ENCODE measurements at places on chromosomes 4 and X.
A peak's percentile ranks its signal among the peaks of the same experiment; 100 is the strongest.

- DNase-seq, result no peak
Observed at GRCh38 chrX:78476701-78477100, 149.3 kb upstream of the CYSLTR1 start.

- DNase-seq, result no peak
Observed at GRCh38 chr4:94995684-94996394, 238.1 kb downstream of the BMPR1B start.

DNA sequence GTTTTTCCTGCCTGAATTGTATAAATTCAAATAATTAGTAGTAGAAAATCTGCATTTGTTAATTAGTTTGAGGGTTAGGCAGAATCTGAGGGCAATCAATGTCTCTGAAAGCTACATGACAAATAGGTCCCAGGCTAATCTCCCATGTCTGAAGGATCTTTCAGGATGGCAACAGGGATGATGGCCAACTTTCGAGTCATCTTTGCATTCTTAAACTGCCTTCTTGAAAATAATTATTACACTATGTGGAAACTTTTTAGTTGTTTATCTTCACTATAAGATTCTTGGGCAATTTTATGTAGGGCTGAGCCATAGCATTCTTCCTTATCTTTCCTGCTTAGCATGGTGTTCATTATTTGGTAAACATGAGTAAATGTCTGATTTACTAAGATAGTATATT lies 490.3 kb upstream of the EPHA5 start:
- DNase-seq, result no peak

DNA sequence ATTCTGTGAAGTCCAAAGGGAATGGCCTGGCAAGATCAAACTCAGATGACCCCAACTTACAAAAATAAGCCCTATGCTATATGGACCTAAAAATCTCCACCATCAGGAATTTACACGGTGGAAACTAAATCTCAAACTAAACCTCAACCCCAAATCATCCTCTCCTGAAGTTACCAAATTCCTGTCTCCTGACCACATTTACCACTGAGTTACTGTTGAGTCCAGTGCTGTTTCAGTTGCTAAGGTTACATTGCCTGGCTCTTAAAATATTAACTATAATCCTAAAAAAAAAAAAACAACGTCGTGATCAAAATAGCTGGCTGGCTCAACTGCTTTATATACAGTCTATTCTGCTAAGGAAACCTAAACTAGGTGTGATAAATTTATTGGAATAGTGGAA lies 315.2 kb upstream of the SLIT2 start:
- DNase-seq, result no peak

- no peak for DNase-seq
Observed at GRCh38 chrX:120334151-120334550, 22.9 kb upstream of the TMEM255A start.

DNA sequence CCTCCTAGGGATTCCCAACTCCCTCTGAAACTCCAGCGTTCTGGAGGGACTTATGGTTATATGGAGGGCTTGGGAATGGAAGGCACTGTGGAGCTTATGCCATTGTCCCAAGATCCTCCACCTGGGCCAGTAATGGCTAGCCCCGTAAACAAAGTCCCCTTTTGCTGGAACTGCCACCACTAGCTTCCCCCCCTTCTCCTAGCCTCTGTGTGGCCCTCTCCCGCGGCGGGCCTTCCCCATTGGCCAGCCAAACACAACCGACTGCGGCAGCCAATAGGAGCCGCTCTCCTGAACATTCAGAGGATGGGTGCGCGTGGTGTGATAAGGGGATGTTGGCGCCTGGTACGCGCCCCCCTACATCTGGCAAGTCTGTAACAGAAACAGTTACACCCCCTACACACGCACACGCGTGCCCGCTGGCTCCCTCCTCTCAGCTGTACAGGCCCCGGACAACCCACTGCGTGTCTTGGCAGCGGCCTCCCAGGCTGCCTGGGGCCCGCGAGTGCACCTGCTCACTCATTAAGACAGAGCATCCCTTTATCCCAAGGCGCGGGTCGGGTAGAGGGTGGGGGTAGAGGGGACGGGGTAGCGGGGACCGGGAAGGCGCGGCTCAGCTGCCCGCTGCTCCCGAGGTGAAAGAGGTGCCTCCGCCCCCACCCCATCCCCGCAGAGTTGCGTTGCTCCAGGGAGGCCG lies 863 bp upstream of the RAB33A start:
- DNase-seq, result peak; percentile 67

Measured in NCI-H1694 (cell line).